HFFc6 (cell line): ENCODE measurements at places on chromosomes 12 and 14. TPM values are rescaled to one million over a fixed set of nuclear protein-coding genes. Genes with fewer than 3 reads are reported as not detected.

GRCh38 chr14:90660865-90661570 is 155.2 kb downstream of the TTC7B start:
- DNase-seq = no peak

- DNase-seq = no peak
Measured at GRCh38 chr14:91521061-91521640, 11.0 kb upstream of the PPP4R3A start.

- no peak for DNase-seq
Measured at GRCh38 chr14:62304257-62304656, 542.0 kb downstream of the SNAPC1 start.

- no peak for DNase-seq
Measured at GRCh38 chr12:25771476-25771875, 187.0 kb upstream of the RASSF8 start.

GRCh38 chr12:100718187-100718586 is 76.4 kb upstream of the ANO4 start:
- no peak for DNase-seq

DNA sequence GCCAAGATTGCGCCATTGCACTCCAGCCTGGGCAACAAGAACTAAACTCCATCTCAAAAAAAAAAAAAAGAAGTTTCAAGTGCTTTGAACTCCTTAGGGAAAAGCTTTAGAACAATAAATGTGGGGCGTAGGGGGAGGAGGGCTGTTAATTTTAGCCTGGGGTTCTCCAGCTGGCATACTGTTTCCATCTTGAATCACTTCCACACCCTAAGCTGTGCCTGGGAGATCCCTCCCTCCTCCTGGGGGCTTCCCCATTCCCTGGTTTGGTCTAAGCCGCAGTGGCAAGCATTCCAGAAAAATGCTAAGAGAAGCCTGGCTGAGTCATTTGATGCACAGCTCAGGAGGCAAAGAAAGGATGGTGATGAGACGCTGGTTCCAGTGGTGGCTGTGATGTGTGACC is 2.3 kb upstream of the ZNF384 start:
- peak; percentile 69 for DNase-seq

DNA sequence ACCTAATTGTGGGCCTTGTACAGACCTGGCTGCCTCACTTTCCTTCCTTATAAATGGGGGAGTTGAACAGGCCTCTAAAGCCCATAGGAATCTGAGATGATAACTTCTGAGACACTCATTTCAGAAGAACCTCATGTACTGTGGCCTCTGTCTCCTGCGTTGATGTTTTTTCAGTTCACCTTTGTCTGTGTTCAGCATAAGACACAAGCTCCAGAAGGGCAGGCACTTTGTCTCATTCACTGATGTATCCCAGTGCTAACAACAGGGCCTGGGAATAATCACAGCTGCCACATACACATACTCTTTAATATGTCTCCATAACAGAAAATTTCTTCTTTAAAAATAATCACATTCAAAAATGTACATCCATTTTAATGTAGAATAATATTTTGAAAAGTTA is 3.3 kb downstream of the FGD6 start:
- DNase-seq = no peak

GRCh38 chr14:79342942-79343341 is 868.4 kb downstream of the DIO2 start:
- no peak for DNase-seq

DNA sequence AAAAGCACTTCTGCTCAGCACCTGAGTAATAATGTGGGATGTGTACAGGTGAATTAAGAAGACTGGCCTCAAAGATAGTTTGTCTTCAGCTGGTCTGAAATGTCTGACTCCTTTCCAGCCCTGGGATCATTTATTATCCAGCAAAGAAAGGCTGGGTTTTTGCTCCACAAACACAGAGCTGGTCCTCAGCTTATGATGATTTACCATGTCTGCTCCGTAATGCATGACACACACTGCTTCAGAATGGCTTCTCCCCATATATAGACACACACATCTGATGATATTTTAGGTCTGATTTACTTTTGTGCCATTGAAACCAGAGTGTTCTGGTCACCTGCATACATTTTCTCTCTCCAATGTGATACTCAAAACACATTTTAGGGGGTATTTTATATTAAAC is 225.0 kb downstream of the SLC25A21 start:
- no peak for DNase-seq

GRCh38 chr12:114425031-114425626 is 19.2 kb upstream of the TBX5 start:
- DNase-seq = peak; percentile 61

DNA sequence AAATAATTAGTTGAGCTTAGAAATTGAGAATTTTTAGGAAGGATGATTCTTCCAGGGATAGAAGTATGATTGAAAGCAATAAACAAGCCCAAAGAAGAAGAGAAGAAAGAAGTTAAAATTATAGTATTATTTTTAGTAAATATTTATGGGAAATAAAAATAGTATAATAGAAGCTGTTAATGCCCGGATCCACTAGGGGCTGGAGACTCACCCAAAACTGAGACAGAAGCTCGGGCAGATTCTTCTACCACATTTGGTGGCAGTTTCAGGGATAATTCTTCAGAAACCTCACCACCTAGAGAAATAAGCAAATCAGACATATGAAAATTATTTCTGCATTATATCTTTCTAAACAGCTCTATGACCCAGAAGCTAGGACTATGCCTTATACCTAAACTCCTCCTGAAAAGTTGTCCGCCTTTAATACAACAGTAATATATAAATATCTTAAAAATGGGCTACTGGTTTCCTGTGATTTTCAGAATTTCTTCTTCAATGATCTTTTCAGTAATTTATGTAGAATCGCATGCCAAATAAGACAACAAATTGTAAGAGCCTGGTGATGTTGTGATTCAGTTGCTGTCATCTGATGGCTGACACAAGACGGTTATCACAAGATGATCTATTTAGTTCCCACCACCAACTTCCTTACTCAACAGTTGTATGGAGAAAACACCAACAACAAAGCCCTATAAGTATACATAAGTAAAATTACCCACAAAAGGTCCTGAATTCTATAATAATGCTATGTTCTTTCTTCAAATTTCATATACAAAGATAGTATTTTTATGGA is 35.6 kb downstream of the A2M start:
- DNase-seq = no peak

- no peak for DNase-seq
Measured at GRCh38 chr14:24309538-24310264, at the start of gene LTB4R2. Gene LTB4R2 (plus strand): TSS chr14:24310140. CDS start chr14:24310665, 525 bp downstream.

GRCh38 chr12:43277651-43278540 is 274.1 kb downstream of the ADAMTS20 start:
- DNase-seq = no peak

- no peak for DNase-seq
Measured at GRCh38 chr14:24194873-24195185, 412 bp downstream of the TM9SF1 start.

DNA sequence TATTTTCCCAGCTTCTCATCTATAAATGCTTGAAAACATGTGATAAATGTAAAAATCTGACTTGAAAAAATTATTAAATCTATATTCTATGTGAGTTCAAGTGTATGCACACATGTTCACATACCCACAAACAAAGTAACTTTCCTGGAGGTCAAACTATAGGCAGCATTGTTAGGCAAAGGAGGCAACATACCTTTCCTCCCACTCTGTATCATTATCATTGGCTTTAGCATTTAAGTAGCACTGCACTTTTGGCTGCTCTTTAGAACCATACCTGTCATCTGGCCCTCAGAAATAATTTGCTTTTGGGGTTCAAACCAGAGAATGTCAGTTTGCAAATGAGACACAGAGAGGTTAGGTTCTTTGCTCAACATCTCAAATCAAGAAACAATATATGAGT is 102.4 kb upstream of the CCDC196 start:
- no peak for DNase-seq

- DNase-seq = no peak
Measured at GRCh38 chr14:68191567-68192321, 372.2 kb downstream of the RAD51B start.

- no peak for DNase-seq
Measured at GRCh38 chr14:56210571-56210970, 92.4 kb downstream of the PELI2 start.

- DNase-seq = no peak
Measured at GRCh38 chr12:97168804-97169203, 261.7 kb downstream of the NEDD1 start.

DNA sequence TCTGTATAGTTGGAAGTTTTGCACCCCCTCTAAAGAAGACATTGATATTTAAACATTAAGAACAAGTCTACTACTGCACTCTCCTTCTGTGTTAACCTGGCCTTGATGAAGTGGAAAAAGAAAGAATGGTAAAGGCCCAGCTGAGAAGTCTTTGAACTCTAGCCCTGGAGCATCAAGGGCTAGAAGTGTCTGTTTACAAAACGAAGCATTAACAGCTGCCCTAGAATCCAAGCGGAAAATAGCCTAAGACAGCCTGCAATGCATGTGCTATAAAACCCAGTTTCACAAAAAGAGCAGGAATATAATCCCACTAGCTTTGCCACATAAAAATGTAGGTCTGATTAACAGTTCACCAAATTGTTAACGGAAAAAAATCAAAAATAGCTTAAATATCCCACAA is 60.5 kb downstream of the NUMB start:
- no peak for DNase-seq

GRCh38 chr12:39441189-39441962 is 1.5 kb downstream of the KIF21A start:
- DNase-seq = no peak

DNA sequence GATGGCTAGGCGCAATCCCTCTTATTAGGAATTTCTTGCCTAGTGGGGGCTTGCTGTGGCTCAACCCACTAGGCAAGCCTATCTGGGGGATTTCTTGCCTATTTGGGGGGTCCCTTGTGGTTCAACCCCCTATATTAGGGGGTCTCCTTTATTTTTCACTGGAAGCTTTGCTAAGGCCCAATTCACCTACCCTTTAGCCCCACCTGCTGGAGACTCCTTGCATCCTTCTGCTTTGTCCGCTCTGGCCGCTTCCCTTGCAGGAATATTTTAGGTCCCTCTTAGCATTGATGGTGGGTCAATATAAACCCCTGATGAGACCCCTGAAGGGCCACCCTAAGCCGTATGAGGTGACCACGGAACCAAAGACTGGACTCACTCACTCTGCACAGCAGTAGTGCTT is 1552.1 kb downstream of the AACS start:
- DNase-seq = peak; percentile 0

- no peak for DNase-seq
Measured at GRCh38 chr12:93460902-93461301, 6.4 kb upstream of the MRPL42 start.

DNA sequence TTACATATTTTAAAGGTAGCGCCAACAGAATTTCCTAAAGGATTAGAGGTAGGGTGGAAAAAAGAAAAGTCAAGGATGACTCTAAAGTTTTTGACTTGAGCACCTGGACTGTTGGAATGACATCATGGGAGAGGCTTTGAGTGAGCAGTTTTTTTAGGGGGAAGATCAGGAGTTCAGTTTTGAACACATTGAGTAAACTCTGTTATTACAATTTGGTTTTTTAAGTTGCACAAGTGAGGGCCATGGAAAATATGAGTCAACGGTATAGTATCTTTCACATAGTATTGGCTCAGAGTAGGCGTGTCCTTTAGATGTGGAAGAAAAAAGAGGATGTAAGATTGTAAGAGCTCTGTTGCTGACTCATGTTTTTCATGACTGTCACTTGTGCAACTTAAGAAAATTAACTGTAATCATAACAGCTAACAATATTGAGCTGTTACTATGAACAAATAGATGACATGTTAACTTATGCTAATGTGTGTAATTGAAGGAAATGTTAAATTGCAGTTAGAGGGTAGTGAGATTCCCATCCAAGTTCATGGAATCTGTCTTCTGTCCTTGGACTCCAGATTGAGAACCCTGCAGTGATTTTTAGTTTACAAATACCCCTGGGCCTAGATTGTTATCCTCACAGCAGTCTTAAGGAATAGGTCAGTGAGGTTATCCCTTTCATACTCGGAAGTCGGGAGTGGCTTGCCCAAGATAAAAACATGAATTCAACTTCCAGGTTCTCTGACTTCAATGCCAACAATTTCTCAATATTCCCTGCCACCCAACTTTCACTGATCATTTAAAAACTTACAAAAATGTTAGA is 48.2 kb upstream of the ATP2B1 start:
- peak; percentile 99 for DNase-seq

DNA sequence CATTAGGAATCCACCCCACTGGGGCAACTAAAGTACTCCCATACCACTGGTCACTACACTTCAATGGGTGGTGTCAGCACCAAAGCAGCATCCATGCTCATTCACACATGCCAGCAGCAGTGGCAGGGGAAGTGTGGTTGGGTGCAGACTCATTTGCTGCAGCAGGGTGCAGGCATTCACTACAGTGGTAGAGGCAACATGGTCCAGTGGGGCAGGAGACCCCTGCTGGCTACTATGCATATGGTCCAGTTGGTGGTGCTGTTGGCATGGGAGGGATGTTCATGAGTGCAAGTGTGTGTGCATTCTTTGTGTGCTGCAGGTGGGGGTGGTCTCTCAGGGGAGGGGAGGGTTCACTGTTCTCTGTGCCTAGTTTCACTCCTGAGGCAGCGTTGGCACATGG is 908.4 kb upstream of the NOVA1 start:
- DNase-seq = no peak

DNA sequence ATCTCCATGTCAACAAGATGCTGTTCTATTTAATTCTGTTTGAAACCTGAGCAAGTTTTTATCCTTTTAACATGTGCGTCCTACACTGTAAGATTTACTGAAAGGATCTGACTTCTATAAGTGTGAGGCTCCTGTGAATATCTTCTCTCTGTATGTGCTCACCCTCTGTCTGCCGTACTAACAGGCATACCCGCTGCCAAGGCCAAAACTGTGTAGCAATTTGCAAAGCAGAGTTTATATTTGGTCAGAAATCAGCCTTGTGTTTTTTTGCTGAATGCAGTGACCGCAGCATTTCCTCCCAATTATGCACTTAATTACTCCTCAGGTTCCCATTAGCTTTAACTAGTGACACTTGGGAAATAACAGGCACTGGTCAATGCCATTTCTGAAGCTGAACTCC is 12.3 kb downstream of the CHST11 start:
- DNase-seq = no peak

DNA sequence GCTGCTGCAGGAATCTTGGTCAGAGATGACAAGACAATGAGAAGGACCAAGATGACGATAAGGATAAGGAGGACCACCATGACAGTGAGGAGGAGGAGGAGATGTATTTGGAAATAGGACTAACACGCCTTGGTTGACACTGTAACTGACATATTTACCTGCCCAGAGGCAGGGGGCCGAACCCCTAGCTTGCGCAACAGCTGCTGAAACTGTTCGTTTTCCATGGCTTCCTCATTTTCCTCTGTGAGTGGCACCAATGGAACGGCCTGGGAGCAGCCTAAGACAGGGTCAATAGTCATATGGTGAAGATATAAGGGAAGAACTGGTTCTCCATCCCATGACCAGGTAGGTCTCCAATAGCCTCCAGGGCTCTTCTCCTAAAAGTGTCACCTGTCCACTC is 28.8 kb downstream of the TIMELESS start:
- no peak for DNase-seq

- no peak for DNase-seq
Measured at GRCh38 chr14:35046751-35047536, 872 bp downstream of the FAM177A1 start.

- no peak for DNase-seq
Measured at GRCh38 chr14:67817750-67818438, 1.5 kb upstream of the ZFYVE26 start.

The ADAM20 gene
- total RNA-seq = 0.07 to 0.17 TPM (median 0.09 TPM) in 3 replicates

The SMCO2 gene
- not detected in 3 replicates for total RNA-seq

The PLBD1 gene
- not detected in 2 replicates for total RNA-seq

The ANKRD33 gene
- not detected in 2 replicates for total RNA-seq

The CARMIL3 gene
- not detected in 3 replicates for total RNA-seq
